ENCODE measurements at places on chromosomes 11 and 22.

GRCh38 chr11:116773203-116774097, 663 bp upstream of the BUD13 start:
- no peak for DNase-seq

DNA sequence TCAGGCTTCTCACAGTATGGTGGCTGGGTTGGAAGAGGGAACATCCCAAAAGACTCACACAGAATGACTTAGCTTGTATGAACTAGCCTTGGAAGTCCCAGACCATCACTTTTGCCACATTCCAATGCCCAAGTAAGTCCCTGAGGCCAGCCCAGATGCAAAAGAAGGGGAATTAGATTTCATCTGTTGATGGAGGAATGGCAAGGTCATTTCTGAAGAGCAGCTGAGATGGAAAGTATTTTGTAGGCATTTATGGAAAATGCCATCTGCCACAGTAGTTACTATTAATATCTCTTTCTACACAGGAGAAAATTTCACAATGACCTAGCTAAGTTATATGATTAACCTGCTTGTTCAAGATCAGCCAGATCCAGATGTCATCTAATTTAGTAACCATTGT, 58.8 kb downstream of the ENDOD1 start:
- DNase-seq: no peak

DNA sequence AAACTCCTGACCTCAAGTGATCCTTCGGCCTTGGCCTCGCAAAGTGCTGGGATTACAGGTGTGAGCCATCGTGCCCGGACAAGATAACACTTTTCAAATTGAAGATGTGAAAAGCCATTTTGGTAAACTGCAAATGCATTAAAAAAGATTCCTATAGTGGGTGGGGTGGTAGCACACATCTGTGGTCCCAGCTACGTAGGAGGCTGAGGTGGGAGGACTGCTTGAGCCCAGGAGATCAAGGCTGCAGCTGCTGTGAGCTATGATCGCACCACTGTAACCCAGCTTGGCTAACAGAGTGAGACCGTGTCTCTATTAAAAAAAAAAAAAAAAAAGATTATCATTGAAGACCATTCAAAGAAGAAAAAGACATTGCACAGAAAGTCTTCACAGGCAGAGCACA, 16.9 kb upstream of the ARFGAP3 start:
- DNase-seq: no peak

GRCh38 chr11:22733475-22734248, 67.3 kb downstream of the GAS2 start:
- no peak for DNase-seq

DNA sequence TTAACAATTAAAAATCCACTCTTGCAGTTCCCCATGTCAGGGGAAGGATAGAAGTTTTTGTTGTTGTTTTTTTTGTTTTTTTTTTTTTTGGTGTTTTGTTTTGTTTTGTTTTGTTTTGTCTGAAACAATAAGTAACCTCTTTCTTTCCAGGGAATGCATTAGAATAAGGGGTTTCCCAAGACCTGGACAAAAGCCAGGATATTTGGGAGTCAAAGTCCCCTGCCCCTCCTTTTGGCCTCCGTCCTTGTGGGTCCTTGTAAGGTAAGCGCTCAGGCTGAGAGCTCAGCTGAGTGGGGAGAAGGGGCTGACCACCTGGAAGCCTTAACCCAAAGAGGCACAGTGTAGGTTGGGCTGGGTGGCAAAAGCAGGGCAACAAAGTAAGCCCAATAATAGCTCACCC, 515.4 kb downstream of the SOX6 start:
- DNase-seq: no peak

- no peak for DNase-seq
These were observed 45.3 kb downstream of the CADM1 start for GRCh38 chr11:115458877-115459276.

DNA sequence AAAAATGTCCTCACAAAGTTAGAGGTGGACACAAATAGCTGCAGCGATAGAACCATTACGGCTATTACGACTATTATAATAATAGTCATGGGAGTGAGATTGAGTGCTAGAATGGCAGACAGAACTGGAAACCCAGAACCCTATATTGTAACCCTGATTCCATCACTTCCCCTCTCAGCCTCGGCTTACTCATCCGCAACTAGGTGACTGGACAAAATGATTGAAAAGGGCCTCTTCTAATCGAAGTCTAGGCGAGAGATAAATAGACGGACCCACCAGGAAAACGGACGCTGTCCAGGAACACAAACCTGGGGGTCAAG, 629 bp downstream of the PSMA1 start:
- no peak for DNase-seq

DNA sequence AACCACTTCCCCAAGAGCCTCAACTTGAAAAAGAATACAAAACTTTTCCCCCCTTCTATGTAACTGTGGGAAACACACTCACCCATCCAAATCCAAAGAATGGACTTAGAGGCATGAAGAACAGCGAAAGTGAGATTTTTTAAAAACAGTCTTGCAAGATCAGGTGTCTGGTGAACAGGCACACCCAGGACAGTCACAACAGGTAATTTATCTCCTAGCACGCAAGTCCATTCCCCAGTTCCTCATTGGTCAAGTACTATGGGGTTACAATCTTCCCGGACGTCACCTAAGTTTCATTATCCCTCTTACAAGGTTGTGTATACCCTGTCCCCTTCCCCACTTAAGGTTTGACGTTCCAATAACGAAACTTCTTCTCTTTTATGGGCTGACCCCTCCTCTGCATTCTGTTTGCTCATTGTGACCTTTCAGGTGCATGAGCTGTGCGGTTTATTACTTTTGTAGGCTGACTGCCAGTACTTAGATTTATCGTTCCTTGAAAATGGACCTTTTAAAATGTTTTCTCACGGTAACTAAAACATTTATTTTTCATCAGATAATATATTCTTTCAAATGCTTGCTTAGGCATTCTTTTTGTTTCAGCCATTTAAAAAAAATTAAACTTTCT, 1401.9 kb downstream of the FAM181B start:
- DNase-seq: no peak

GRCh38 chr11:2762451-2762850, 62.7 kb upstream of the KCNQ1OT1 start:
- DNase-seq: no peak

- no peak for DNase-seq
These were observed 19.1 kb downstream of the RIC3 start for GRCh38 chr11:8149726-8150125.

DNA sequence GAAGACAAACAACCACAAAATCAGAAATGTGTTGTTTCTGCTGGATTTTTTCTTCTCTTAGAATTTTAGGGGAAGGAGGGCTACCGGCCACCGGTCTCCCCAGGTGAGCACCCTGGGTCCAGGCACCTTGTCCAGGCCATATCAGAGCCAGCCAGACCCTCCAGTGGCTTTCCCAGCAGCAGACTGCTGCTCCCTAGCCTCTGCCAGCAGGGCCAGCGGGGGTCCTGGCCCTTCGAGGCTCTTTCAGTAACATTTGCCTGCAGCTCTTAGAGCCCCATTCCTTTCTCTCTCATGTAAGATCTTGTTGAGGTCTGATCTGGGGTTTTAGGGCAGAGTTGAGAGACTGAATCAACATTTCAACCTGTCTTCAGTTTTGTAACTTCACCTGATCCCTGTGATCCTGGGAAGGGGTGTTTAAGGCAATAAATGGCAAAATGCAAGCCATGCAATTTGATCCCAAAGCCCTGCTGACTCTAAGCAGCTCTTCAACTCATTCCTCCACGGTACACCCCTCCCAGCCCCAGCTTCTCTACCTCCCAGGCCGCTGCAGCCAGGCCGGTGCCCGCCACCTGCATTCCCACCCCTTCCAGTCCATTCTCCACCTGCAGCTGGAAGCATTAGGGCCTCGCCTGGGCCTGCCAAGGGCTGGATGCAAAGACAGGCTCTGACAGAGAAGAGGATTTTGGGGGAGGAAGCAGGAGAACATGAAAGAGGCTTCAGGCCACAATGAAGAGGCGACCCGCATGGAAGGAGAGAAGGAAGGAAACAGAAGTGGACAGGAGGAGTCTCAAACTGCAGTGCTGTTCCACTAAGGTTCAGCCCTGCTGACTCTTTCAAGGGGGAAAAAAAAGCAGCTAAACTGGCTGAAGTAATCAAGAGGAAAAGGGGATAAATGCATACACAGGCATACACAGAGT, 113.0 kb upstream of the FGF3 start:
- DNase-seq: no peak

DNA sequence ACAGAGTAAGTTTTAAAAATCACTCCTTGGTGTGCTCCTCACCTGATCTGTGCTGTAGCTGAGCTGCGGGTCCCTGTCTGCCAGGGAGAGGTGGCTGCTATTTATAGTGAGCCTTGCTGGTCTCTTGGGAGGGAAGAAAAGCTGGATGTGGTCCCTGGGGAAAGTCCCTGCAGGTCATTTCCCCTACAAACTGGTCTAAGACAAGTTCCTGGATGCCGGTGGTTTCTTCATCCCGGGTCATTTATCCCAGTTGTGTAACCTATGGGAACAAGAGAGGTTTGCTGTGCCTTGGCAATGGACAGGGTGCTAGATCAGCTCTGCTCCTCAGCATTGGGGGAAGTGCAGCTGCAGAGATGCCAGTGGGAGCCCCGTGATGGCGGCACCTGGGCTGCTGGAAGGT, at the start of gene SAA2:
TSS of gene SAA2 (minus strand) at position 108 of the 400 bp plus-strand sequence. CDS start 657 bp downstream, outside the sequence.
- no peak for DNase-seq

- peak; percentile 32 for DNase-seq
These were observed at the start of the genes CCDC82 and JRKL for GRCh38 chr11:96389720-96390487. TSS of gene CCDC82 (minus strand) at chr11:96389912. CDS start at chr11:96384747, 5,165 bp downstream. TSS of gene JRKL (plus strand) at chr11:96390013. CDS start at chr11:96390650, 637 bp downstream.

GRCh38 chr22:42978453-42979103, 36.4 kb downstream of the PACSIN2 start:
- no peak for DNase-seq

GRCh38 chr11:106022795-106023275, 795 bp upstream of the MSANTD4 start:
- DNase-seq: no peak

DNA sequence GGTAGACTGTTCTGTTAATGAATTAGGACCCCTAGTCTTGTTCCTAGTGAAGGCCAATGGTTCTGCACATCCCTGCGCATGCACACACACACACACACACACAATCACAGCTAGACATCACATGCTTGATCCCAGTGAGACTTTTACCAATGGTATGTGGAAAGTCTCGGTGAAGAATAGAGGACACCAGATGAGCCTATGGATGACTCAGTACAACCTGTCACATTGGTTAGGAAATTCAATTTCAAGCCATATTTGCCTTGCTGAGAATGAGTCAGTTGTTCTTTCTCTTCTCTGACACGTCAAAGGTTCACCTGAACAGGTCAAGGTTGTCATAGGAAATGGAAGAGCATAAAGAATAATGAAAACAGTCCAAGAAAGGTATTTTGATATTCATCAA, 122.0 kb downstream of the SLC17A6 start:
- no peak for DNase-seq

DNA sequence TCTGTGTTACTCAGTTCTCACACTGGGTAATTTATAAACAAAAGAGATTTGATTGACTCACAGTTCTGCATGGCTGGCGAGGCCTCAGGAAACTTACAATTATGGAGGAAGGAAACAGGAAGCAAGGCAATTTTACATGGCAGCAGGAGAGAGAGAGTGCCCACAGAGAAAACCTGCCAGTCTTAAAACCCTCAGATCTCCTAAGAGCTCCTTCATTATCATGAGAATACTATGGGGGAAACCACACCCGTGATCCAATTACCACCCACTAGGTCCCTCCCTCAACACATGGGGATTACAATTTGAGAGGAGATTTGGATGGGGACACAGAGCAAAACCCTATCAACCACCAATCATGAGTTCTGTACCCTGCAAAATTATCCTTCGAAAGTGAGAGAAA, 1180.8 kb downstream of the JRKL start:
- DNase-seq: no peak

DNA sequence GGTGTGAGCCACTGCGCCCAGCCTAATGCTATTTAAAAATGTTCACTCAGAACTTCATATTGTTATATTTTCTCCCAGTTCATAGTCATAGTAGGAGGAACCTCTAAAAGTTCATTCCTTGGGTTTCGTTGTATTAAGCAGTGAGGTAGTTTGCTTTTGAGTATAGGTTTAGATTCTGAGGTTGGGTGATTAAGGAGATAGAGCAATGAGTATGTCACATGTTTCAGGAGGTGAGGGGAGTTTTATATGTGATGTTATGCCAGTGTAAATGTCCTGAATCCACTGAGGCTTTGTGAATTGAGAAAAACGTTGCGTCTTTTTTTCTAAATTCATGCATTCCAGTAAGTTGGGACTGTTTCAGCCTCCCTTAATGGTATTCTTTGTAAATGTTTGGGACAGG, 4.2 kb downstream of the UBE2L3 start:
- no peak for DNase-seq

- DNase-seq: peak; percentile 4
These were observed 8.7 kb downstream of the PTH start for GRCh38 chr11:13486926-13487660.

DNA sequence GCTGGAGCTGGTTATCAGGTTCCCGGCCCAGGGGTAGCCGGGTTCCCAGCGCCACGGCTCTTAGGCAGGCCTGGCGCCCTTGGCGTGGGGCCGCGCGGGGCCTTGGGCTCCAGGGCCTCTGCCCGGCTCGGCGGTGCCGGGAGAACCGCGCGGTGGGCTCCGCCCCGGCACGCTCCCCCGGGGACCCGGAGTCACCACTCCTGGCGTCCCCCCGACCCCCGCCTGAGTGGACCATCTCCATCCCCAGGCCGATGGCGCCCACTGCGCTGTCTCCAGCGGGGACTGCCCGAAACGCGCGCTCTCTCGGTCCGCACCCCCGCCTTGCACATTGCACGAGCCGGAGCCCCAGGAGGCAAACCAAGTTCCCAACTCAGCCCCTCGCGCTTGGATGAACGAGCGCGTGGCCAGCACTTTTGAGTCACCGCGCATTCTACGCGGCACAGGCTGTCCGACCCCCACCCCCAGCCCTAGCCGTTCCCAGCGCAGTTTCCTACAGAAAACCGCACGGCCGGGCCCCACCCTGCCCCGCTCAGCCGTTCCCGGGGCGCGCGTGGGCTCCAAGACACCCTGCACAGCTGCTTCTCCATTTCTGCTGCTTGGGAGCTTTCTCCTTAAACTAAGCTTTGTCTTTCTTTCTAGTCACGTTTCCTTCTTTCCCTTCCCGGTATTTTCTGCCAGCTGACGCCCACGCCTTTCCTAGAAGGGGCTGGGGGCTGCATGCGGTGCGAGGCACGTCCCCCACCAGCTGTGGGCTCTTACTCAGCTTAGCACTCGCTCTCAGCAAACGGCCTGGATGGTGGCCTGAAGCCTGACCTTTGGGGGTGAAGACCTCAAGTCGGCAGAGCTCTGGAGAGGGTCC, 650 bp upstream of the CHID1 start:
- DNase-seq: no peak

GRCh38 chr11:74770456-74770855, 21.8 kb downstream of the RNF169 start:
- DNase-seq: no peak
